Bladder microvascular endothelial cell (primary cell): ENCODE measurements at places on chromosomes 13 and 19. TPM values are rescaled to one million over a fixed set of nuclear protein-coding genes. Genes with fewer than 3 reads are reported as not detected.

CYP4F8 gene
- total RNA-seq = not detected in 2 replicates

KCTD15 gene
- 30.8 and 36.9 TPM in 2 replicates for total RNA-seq

SIGLEC10 gene
- total RNA-seq = not detected in 2 replicates

SCEL gene
- not detected in 2 replicates for total RNA-seq

ZNF460 gene
- 30.4 and 106 TPM in 2 replicates for total RNA-seq

LRRC8E gene
- 0.32 and 1.1 TPM in 2 replicates for total RNA-seq

RYR1 gene
- total RNA-seq = not detected in 2 replicates

TEKTIP1 gene
- total RNA-seq = not detected in 2 replicates

GGN gene
- total RNA-seq = 0.13 and 0.16 TPM in 2 replicates

MAP2K7 gene
- 8.1 and 12.8 TPM in 2 replicates for total RNA-seq

LAIR1 gene
- total RNA-seq = not detected in 2 replicates

ZNF8 gene
- 2.6 and 5.2 TPM in 2 replicates for total RNA-seq

LILRB5 gene
- not detected in 2 replicates for total RNA-seq

CYP4F11 gene
- total RNA-seq = not detected in 2 replicates

SLC25A42 gene
- 2.6 and 4.8 TPM in 2 replicates for total RNA-seq

SYNE4 gene
- 0.06 TPM in 1 of 2 replicates, not detected in the other for total RNA-seq

TIMM50 gene
- 49.1 and 62.5 TPM in 2 replicates for total RNA-seq

KLK12 gene
- total RNA-seq = not detected in 2 replicates

ICAM3 gene
- total RNA-seq = 10.5 and 20.9 TPM in 2 replicates

KMT2B gene
- 6.2 and 19.6 TPM in 2 replicates for total RNA-seq

TMPRSS9 gene
- 0.06 TPM in 1 of 2 replicates, not detected in the other for total RNA-seq

ZNF585A gene
- total RNA-seq = 4.2 and 6.4 TPM in 2 replicates

FFAR3 gene
- 0.19 TPM in 1 of 2 replicates, not detected in the other for total RNA-seq
